Hippocampal formation (tissue), 2 donors: ENCODE measurements at places on chromosomes 2 and 18.

DNA sequence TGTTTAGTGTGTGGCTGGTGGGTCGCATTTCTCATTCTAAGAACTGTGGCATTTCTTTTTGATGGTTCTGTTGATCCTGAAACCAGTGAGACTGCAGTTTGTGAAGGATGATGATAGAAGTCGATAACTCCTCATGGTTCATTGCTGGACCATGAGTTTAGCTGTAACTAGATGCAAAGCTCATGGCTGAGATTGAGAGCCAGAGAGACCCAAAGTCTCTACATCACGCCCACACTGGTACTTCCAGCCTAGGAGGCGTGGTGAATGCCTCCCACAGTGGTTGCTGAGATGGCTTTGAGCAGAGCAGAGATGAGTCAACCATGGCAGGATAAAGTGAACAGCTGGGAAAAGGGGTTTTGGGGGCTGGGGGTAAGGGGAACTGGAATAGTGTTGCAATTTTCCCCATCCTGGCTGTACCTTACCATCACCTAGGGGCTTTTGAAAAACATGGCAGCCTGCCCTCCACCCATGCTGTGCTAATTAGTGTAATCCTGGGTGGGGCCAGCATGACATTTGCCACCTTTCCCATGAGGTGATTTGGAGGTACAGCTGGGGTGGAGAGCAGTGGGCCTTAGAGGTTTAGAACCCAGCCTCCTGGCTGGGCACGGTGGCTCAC, 24.1 kb downstream of the INPP4A start:
- no peak for DNase-seq

DNA sequence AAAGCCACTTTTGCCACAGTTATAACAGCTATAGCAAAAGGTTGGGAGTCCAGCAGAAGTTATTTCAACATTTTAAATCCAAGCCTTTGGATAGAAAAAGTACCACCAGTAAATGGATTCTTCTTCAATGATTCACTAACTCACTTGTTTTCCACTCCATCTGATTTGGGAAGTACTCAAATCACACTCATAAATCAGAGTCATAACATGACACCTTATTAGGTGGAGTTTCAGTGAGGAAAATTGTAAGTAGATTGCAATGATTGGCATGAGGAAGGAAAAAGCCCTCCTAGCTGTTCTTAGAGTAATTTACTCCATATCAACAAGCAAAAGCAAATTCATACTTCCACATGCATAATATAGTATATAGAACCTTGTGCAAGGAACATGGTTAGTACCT, 132.9 kb downstream of the NR4A2 start:
- no peak for DNase-seq

DNA sequence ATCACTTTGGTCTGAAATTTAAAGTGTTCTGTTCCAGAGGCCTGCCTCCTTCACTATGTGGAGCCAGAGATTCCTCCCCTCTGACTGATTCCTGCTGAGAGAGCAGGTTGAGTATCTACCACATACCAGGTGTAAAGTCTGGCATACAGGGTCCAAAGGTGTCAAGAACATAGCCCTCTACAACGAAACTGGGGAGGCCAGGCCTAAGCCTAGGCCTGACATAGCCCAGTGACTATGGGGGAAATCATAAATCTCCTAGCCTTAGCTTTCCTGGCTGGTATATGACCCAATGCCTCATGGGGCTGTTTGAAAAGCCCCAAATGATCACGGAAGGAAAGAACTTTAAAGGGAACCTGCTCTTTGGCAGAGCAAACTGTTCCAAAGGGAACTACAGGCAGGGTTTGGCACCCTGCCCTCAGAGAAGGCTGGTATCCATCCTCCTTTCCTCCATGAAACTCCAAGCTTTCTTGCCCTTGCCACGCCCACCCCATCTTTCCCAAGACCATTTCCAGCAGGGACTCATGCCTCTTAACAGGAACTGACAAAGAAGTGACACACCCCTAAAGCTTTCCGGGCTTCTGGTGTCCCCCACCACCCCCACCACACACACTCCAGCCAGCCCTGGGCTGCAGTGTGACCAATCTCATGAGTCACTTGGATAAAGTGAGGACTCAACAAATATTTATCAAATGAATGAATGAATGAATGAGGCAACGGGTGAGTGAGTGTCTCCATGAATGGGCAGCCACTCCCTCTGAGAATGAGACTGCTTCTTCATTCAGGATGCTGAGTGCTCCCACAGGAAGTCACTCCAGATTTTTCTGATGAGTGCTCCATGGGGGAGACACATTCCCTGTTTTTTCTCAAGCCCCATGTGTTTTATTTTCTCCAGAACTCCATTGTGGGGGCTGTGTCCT, 114.5 kb upstream of the STPG4 start:
- no peak for DNase-seq

DNA sequence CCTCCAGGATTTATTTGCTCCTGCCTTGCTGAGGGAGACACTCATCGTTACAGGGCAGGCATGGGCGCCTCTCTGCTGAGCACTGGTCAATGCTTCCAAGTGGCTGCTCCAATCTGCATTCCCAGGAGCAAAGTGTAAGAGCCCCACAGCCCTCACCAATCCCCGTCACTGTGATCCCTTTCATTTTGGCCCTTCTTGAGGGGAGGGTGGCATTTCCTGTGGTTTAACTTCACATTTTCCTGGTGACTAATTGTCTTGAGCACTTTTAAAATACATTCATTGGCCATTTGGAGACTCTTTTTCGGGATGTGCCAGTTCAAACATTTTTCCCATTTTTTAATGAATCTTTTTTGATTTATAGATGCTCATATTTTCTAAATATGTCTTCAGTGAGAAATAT, 33.0 kb downstream of the TPO start:
- DNase-seq = no peak

- no peak for DNase-seq
Measured at GRCh38 chr2:160621748-160622147, 128.1 kb upstream of the RBMS1 start.
